Osteoblast (primary cell): ENCODE measurements at places on chromosomes 6 and 20. TPM values are rescaled to one million over a fixed set of nuclear protein-coding genes. Genes with fewer than 3 reads are reported as not detected.
A peak's percentile ranks its signal among the peaks of the same experiment; 100 is the strongest.

GRCh38 chr20:57003012-57003411, 263.4 kb downstream of the BMP7 start:
- no peak for DNase-seq

DNA sequence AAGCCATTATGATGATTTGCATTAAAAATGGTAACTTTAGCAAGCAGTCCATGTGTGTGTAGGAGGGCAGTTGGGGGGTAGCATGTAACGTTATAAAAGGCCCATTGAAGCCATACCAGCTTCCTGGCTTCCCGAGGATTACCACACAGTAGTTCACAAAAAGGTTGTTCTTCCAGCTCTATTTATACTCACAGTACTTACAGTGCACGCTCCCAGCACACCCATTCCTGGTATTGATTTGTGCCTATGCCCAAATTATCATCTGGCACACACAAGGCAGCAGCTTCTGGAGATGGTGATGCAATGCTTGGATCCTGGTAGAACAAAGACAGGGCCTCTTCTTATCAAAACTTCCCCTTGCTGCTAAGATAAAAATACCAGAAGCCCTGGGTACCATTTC, 436.8 kb downstream of the HAO1 start:
- no peak for DNase-seq

The BTBD3 gene
- total RNA-seq = 17.4 and 18.9 TPM in 2 replicates

- DNase-seq = no peak
Measured at GRCh38 chr6:123967905-123968304, 164.2 kb downstream of the NKAIN2 start.

DNA sequence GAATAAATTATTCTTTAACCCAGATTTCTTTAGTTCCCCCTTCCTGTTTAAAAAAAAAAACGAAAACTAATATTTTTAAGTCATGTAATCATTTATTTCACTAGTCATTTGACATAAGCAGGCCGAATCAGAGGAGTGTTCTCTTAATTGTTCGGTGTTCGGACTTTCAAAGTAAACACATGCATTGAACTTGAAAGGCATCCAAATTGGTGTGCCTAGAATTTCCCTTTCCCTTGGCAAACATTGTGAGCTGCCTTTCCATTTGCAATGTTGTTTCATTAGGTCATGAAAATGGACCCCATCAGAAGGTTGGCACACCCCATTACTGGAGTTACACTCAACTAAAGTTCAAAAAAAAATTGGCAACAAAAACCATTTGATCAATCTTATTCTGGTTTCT, 283.0 kb upstream of the MARCKS start:
- DNase-seq = no peak

The PRL gene
- total RNA-seq = under 0.01 TPM in 1 of 2 replicates, not detected in the other

- no peak for DNase-seq
Measured at GRCh38 chr20:34524426-34524825, 8.2 kb downstream of the DYNLRB1 start.

DNA sequence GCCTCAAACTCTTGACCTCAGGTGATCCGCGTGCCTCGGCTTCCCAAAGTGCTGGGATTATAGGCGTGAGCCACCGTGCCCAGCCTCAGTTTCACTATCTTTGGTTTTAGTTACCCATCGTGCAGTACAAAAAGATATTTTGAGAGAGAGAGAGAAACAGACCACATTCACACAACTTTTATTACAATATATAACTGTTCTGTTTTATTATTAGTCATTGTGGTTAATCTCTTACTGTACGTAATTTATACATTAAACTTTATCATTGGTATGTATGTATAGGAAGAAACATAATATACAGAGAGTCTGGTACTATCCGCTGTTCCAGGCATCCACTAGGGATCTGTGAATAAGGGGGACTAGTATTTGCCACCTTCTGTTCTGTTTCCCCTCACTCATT, 29.4 kb upstream of the TAF8 start:
- DNase-seq = no peak

The HLA-DOB gene
- 0.36 TPM in 1 of 2 replicates, not detected in the other for total RNA-seq

The TRMT11 gene
- total RNA-seq = 26.8 and 27.1 TPM in 2 replicates

DNA sequence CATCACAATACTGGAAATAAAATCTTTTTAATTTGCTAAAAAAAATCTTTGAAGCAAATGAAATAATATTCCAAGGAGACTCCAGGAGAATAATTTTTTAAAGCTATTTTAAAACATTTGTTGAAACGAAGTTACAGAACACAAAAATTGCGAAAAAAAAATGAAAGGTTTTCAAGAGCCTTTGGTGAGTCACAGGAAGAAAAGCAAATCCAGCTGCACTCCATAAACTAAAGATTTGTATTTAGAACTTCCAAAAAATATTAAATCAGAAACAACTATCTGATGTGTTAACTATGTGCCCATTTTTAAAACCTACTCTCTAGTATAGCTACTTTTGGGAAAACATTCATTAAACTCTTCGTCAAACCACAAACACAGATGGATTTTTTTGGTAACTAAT, 23.6 kb downstream of the PDSS2 start:
- DNase-seq = no peak

The EFCAB8 gene
- total RNA-seq = 1.4 TPM in 1 of 2 replicates, not detected in the other

GRCh38 chr6:38012573-38012972, 193.0 kb downstream of the ZFAND3 start:
- DNase-seq = peak; percentile 82

DNA sequence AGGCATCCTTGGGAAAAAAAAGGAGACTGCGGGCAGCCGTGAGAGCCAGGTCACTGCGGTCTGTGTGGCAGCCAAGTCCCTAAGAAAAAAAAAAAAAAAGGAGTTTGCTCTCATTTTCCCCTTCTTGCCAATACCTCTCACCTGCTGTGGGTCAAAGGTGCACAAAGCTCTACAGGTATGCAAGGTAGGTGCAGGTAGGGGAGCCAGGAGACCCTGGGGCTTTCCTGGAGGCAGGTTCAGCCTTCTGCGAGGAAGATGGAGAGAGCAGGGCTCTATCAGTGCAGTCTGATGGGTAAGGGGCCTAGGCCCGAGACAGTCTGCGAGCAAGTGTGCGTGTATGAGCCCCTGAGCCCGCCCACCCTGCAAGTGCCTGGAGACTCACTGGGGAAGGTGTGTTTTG, 12.3 kb upstream of the SNAI1 start:
- DNase-seq = no peak

GRCh38 chr6:139473231-139473701, 98.8 kb upstream of the CITED2 start:
- DNase-seq = peak; percentile 32

DNA sequence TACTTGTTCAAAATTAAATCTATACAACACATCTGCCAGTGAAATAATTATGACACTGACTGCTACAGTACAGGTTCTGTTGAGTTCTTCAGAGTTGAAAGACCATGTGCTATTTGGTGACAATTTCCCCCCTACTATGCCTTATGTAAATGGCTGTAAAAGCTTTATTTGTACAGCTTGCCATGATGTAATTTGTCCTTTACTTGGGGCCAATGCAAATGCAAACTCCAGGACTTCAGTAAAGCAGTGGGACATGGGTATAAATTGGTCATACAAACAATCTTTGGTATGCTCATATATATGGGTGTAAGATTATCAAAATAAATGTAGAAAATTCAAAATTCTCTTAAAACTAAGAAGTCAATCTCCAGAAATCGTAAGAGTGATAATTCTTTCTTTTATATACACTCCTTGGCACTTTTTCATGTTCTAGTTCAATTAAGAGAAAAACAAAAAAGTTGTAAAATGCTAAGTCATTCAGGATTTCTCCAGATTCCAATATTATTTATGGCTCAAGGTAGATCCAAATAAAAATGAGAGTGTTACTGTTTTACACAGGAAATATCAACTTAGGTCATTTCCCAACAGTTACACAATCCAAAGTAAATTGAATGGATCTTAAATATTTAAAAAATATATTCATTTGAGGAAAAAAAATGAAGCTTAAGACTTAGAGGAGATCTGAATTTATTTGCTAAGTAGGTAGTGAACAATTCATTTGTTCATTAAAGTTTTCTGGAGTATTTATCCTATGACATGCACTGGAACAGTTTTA, 1310.5 kb upstream of the CITED2 start:
- no peak for DNase-seq
